Activated CD8-positive, alpha-beta memory T cell treated with anti-CD3 and anti-CD28 coated beads, Interleukin-2, amount 50 U/mL, for 4 hours (primary cell): ENCODE measurements at places on chromosomes 3 and 15.

DNA sequence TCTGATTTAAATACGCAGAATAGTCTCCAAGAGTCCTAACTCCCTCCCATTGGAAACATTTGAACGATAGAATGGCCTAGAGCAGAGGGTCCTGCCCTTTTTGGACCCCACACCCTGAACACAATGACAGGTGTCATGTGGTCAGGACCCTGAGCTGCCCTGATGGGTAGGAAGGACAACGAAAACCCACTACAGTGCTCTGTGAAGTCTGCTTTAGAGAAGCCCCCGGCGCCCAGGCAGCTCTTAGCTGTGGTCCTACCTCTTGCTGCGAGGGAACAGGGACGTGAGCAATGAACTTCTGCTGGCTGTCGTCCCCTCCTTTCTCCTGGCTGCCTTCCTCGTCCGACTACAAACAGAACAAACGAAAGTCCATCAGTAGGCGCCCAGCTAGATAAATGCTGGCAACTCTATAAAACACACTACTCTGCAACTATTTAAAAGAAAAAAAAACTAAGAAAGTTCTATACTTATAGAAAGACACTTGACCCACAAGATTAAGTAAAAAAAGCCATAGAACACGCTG, 8.7 kb upstream of the RAB43 start:
- DNase-seq, result no peak

DNA sequence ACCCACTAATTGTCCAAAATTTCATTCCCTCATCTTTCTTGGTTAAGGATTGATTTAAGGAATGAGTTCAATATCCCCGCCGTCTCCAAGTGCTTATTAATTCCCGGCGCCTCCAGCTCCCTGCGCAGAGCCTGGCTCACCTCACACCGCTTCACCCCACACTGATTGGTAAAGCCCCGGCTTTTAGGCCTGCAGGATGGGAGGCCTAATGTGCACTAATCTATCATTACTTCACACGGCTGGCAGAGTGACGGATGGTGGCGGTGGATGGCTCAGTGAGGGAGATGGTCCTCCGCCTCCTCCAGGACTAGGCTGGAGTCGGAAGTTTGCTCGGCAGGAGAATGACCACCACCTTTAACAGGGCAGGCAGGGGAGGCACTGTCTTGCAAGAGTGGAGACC, 81.7 kb downstream of the MEGF11 start:
- DNase-seq, result no peak

- no peak for DNase-seq
Measured at GRCh38 chr3:40858364-40859115, 333.8 kb downstream of the ZNF621 start.

- DNase-seq, result no peak
Measured at GRCh38 chr3:99409961-99410360, 228.4 kb upstream of the COL8A1 start.

DNA sequence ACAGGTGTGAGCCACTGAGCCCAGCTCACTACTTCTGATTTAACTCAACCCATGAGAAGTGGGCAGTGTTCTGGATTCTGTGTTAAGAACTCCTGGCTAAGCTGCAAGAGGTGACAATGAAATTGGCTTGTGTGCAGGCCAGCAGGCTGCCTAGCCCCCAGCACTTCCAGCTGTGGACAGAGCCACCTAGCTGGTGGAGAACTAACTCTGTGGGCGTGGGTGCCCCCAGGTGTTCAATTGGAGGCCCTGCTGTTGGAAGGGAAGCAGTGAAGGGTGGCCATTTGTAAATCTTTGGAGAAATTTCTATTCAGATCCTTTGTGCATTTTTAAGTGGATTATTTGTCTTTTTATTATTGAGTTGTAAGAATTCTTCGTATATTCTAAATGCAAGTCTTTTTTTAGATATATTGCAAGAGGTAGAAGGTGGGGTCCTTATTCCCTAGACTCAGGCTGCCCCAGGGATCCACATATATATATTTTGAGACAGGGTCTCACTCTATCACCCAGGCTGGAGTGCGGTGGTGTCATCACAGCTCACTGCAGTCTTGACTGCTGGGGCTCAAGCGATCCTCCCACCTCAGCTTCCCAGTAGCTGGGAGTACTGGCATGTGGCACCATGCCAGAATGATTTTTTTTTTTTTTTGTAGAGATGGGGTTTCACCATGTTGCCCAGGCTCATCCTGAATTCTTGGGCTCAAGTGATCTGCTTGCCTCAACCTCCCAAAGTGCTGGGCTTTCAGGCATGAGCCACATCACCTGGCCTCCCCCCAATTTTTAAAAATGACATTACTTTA, 7.2 kb upstream of the SCAMP5 start:
- DNase-seq, result peak; percentile 24

GRCh38 chr15:72195101-72195511, 2.5 kb downstream of the GRAMD2A start:
- DNase-seq, result no peak

GRCh38 chr3:9180764-9181117, 68.7 kb downstream of the SRGAP3 start:
- no peak for DNase-seq

DNA sequence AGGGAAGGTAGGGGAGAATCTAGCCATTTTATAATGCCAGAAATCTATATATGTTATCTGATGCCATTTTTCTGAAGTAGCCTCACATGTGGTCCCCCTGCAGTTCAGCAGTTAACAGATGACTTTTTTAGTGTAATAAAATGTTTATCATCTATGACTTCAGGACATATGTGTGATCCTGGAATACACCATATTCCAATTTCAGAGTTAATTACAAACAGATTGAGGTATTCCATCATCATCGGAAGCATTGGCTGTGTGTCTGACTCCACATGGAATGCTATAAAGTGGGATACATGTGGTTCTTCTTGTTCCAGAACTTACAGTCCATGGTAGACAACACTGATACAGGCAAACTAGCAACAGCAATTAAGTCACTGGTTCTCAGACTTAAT, 45.9 kb upstream of the LIMD1 start:
- DNase-seq, result no peak

GRCh38 chr3:195015021-195015420, 255.9 kb downstream of the XXYLT1 start:
- DNase-seq, result no peak

DNA sequence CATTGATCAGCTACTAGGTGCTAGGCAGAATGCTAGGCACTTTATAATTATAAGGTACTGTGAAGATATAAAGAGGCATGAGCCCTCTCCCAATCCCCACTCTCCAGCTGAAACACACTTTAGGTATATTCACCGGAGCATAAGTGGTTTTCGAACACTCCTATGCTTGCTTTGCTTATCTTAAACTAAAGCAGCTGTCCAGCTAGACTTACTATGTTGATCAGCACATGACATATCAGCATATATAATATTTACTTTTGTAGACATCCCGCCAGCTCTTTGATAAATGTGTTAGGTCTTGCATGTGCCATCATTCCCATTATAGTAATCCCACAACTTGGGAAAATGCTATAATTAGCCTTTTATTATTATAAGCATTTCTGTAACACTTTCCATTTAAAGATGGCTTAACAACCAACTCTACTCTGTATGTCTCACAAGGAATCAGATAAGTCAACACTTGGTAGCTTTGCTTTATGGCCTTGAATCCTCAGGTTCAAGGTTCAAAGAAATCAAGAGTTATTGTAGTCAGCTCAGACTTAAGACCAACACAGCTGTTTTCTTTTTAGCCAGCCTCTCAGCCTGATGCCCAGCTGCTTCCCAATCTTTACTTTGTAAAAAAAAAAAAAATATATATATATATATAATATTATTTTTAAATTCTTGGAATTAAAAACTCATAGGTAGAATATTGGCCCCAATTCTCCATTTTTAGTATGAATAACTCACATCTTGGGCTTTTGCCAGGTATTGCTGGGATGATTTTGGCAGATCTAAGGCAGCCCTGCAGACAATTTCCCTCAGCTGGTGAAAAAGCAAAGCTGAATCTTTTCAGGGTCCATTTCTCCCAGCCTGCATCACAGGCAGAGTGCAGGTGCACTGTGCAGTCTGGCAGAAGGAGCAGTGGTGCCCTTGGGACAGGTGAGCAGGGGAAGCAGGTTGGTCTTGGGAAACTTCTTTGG, 104.2 kb downstream of the THRB start:
- DNase-seq, result no peak

- no peak for DNase-seq
Measured at GRCh38 chr3:43685921-43686320, 4.8 kb upstream of the ABHD5 start.

DNA sequence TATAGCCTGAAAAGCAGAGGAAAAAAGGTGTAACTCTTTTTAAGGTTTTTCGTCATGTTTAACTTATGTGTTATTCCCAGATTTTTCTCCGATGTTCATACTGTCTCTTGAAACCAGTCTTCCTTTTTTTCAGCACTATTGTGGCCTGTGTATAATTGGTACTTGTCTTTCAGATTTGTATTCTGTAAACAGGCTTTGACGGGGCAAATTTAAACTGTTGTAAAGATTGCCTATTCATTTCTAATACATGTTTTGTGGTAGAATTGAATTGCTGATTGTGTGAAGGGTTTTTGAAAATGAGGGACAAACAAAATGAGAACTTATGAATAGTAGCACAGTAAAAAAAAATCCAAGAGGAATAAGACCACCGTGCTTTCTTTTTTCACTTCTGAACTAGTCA, 33.6 kb downstream of the AKAP13 start:
- no peak for DNase-seq

DNA sequence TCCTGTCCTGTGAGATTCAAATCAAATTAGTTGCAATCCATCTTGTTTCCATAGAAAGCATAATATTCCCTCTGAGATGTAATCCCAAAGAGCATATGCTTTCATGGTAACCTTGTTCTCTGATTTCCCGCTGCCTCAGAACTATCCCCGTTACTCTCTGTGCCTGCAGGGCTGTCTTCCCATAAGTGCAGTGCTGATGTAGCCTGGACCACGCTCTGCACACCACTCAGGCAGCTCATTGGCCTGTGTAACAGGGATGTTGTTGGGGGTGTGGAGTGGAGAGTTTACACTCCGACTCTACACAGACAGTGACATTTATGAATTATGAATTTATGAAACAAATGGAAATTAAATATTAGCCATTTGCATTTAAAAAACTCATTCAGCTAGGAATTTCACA, 33.6 kb upstream of the CNTN3 start:
- DNase-seq, result no peak

- no peak for DNase-seq
Measured at GRCh38 chr15:35937380-35937779, 391.4 kb upstream of the DPH6 start.

GRCh38 chr3:71129611-71130431, 453.7 kb downstream of the FOXP1 start:
- no peak for DNase-seq

DNA sequence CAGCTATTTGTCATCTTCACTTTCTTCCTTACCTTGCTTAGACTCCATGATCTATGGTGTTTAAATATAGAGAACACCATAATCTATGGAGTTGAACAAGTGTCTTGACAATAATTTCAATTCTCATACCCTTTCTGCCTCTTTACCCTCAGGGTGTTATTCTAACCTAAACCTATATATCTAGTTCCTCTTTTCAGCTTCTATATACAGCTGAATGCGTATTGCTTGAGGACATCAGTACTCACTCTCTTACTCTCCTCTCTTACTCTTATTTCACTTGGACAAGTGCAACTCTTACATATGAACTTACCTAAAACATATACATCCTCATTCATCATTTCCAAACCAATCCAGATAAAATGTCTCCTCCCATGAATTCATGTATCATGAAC, 187.1 kb downstream of the RAP2B start:
- DNase-seq, result no peak

GRCh38 chr3:62529230-62529629, 155.9 kb upstream of the FEZF2 start:
- DNase-seq, result no peak

DNA sequence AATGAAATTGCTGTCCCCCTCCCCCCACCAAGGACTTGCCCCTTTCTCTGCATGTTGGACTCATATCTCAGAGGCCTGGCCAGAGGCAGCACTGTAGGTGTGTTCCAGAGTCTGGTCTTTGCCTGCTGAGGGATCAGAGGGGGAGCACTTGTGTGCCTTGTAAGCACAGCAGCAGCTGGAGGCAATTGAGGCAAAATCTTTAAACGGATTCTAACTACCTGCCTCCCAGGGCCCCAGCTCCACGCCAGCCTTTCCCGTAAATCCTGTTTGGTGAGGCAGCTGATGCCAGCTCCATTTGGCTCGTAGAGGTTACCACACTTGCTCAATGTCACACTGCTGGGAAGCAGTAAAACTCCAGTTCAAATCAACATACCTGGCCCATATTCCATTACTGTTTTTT, 2.3 kb upstream of the IDH2 start:
- no peak for DNase-seq
